Dermis microvascular lymphatic vessel endothelial cell (primary cell): ENCODE measurements at places on chromosomes 11 and 22.

- DNase-seq, result no peak
Observed at GRCh38 chr11:1840780-1841480, 2.1 kb downstream of the TNNI2 start.

- no peak for DNase-seq
Observed at GRCh38 chr22:49899530-49899929, 18.7 kb downstream of the ALG12 start.

GRCh38 chr11:47451436-47451835 lies 2.5 kb upstream of the RAPSN start:
- no peak for DNase-seq

DNA sequence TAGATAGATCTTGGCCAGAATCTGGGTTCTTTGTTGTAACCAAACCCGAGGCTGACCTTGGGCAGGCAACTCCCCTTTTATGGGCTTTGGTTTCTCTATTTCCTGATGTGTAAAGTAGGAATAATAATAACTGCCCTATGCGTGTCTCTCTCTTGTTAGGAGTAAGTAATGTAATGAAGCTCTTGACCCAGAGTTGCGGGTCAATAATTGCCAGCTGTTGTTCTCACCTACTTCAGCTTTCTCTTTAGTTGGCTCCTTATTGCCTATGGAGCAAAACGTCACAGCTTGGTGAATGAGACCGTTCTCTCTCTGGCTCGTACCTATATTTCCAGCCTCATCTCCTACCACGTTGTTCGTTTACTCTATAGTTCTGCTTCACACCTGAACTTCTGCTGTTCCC lies 56.6 kb upstream of the KIRREL3 start:
- DNase-seq, result no peak

- DNase-seq, result no peak
Observed at GRCh38 chr11:1391165-1392075, 1.7 kb downstream of the BRSK2 start.

GRCh38 chr22:20316217-20316843 lies 3.5 kb downstream of the DGCR6L start:
- DNase-seq, result no peak

- DNase-seq, result no peak
Observed at GRCh38 chr22:34885852-34886251, 180.1 kb upstream of the ISX start.

DNA sequence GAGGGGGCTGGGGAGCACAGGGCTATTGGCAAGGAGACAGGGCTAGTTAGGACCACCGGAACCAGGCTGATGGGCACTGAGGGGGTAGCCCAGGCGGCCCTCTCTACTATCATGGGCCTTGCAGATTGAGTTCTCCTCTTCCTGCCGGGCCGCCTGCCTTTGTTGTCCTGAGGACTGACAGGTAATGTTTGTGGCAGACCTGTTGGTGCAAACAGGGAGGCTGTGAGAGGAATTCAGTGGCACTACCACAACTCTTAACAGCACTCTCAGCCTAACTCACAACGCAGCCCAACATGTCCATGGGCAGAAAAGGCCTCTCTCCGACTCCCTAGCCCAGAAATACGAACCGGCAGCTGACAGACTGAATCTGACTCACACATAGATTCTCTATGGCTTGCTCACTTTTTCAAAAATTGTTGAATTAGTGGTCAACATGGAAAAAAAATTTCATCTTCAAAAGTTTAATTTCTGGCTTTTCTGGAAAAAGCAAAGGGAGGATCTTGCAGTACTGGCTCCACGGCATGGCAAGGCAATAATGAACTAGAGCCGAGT lies 11.4 kb downstream of the KCNJ5 start:
- DNase-seq, result no peak
